ENCODE measurements at places on chromosomes 16 and 17.

DNA sequence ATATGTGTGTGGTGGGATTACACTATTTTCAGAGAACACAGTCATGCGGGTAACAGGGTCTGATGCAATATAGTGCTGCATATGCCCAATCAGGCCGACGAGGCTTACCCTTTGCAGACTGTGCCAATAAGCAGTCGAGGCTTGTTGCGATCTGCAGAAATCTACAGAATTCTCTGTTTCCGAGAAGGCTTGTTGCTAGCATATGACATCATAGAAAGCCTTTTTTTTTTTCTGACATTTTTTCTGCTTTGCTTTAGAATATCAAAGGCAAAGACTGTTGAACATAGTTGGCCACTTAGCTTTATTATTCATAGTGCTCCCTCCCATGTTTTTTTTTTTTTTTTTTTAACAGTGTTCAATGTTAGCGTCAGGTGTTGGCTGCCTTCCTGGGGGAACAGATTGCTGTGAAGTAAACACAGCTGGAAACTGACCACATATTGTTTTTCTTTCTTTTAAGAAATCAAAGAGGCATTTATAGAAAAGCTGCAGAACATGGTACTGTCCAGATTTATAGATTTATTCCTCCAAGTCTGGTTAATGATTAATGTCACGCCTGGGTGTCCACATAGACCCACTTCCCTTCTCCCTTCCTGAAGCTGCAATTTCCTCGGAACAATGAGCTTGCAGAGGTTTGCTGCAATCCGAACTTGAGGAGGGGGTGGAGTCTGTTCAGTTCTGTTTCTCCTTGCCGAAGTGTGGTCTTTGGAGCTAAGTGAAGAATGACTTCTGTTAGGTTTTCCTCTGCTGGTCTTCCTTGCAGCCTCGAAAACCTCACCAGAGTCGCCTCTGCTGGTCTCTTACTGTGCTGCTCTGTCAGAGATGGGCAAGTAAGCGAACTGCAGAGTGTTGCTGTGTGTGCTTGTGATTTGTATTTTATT lies 87.3 kb downstream of the MAP2K6 start:
- no peak for DNase-seq

DNA sequence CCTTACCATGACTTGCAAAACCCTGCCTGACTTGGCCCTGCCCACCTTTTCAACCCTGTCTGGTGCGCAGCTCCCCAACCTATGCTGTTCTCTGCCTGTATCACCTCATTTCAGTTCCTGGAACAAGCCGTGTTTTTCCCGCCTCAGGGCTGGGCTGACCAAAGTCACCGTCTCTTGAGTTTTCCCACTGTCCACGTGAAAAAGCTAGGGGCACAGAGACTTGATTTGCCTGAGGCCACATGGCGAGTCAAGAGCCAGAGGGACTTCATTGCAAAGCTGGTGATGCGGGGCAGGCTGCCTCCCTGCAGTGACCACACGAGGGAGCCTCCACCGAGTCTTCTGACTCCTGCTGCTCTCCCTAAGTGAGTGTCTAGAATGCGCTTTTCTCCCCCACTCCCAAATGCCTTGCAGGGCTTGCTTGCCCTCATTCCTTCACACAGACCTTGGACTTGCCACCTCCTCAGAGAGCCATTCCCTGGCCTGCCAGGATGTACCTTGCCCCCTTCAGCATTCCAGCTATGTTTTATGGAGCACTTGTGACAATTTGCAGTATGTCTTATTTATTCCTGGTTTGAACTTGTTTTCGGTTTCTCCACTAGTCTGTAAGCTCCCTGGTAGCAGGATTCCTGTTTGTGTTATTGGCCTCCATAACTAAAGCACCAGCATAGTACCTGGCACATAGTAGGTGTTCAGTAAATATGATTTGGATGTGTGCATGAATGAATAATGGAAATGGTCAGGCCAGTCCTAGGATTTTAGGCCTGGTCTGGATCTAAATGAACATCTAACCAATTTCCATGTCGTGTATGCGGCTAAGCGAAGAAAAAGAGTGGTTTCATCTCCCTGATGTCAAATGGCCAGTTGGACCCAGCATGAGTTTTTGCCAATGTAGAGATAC lies 252.3 kb downstream of the SNX29 start:
- no peak for DNase-seq

DNA sequence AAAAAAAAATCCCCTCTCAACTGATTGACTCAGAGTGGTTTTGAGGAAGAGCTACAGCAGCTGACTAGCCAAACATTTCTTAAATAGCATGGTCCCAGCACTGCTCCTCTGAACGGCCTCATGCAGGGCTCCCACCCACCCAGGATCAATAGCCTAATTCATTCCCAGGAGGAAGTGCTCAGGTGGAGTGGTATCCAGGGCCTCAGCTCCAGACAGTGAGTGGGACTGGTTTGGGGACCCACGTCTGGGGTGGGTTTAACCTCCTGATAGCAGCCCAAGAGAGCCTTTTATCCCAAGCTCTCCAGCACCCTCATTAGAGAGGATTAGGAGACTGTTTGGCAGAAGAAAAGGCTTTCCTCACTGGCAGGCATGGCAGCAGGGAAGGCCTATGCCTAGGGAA lies 68.5 kb upstream of the CDH5 start:
- DNase-seq, result no peak

DNA sequence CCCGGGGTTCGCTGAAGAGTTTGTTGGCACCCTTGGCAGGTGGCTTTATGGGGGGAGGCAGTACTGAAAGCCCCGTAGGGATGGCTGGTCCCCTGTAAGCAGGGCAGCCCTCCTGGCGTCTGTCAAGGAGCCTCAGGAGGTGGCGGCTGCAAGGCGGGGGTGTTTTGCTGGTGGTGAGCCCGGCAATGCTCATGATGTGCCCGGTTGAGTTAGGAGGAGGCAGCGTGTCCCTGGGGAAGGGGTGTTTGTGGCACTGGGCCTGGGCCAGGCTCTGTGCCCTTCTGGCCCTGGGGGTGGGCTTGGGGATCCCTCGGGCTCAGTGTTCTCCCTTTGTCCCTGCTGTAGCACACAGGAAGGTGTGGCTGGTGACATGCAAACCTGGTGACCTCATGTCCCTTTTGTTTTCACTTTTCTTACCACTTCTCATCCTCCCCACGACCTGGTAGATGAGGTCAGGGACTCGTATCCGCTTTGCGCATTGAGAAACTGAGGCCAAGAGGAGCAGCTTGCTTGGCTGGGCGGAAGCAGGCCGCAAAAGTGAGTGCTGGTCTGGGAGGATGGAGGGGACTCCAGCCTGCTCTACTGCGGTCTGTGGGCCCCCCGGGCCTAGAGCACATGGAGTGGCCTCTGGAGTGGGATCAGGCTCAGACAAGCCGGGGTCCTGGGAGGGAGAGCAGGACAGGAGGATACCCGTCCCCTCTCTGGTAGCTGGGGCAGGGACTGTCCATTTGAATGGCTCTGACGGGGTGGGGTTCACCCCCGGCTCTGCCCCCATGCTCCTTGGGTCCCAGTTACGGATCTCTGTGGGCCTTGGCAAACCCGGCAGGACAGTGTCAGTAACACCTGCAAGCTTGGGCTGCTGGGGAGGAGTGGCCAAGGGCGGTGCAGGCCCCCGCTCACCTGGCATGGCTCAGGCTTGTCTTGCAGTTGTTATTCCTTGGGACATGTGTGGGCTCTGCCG lies 2.2 kb downstream of the SNN start:
- DNase-seq, result no peak

DNA sequence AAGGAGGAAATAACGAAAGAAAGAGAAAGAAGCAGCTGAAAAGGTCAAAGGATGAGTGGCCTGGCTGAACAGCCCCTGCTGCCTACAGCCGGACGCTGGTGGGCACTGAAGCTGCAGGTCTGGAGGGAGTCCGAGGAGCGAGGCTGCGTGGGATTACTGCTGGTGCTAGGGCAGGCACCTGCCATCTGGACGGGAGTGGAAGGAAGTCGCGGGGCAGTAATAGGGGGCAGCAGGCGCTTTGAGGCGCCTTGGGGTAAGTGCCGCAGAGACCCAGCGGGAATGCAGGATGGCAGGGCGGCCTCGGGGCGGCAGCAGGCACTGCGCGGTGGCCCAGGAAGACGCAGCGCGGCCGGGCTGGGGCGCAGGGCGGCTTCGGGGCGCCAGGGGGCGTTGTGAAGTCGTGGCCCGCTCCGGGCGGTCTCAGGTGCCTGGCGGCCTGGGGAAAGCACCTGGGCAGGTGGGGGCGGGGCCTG lies 303 bp upstream of the SCNN1G start:
- DNase-seq, result no peak

- DNase-seq, result no peak
These were observed 1.2 kb downstream of the HDAC5 start for GRCh38 chr17:44121997-44122815.

DNA sequence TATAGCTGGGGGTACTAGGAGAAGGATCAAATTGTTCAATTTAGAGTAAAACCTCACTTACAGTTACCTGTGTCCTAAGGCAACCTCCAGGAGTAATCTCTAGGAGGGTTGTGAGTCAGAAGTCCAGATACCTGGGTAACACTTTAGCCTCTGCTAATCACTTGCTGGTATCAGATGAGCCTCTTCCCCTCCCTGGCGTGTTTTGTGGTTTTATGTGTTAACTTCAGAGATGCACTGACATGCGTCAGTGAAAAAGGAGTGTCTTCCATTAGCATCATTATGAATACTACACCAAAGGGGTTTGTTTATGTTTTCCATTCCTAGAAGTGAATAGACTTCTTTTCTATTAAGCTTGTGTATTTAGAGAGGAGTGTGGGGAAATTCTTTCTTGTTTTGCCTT lies 208.2 kb downstream of the FTO start:
- DNase-seq, result no peak

DNA sequence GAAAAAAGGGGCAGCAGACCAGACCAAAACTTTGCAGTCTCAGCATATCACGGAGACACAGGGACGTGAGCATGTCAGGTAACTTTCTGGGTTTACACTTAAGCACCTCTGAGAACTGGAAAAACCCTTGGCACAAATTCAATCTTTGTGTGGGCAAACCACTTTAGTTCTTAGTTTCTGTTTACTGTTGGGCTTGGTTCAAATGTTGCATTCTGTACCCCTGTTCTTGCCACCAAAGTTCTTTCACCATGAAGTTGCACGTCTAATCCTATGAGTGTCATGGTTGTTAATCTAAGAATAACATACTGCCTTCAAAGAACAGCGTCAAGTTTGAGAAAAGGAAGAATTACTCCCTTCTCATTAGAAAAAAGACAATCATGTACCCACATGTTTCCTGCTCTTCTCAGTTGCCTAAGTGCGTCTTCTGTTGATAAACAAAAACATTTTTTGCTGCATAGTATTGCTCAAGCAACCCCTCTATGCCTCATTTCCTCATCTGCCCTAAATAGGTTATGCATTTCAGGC lies 11.6 kb downstream of the KRT33A start:
- no peak for DNase-seq

GRCh38 chr16:65725156-65725845 lies 603.4 kb upstream of the CDH11 start:
- peak; percentile 19 for DNase-seq

- DNase-seq, result no peak
These were observed 122.4 kb upstream of the NUDT7 start for GRCh38 chr16:77599793-77600415.

- no peak for DNase-seq
These were observed 2.2 kb downstream of the IRX3 start for GRCh38 chr16:54284319-54284930.

GRCh38 chr17:38980490-38981217 lies 13.5 kb upstream of the FBXO47 start:
- DNase-seq, result no peak

DNA sequence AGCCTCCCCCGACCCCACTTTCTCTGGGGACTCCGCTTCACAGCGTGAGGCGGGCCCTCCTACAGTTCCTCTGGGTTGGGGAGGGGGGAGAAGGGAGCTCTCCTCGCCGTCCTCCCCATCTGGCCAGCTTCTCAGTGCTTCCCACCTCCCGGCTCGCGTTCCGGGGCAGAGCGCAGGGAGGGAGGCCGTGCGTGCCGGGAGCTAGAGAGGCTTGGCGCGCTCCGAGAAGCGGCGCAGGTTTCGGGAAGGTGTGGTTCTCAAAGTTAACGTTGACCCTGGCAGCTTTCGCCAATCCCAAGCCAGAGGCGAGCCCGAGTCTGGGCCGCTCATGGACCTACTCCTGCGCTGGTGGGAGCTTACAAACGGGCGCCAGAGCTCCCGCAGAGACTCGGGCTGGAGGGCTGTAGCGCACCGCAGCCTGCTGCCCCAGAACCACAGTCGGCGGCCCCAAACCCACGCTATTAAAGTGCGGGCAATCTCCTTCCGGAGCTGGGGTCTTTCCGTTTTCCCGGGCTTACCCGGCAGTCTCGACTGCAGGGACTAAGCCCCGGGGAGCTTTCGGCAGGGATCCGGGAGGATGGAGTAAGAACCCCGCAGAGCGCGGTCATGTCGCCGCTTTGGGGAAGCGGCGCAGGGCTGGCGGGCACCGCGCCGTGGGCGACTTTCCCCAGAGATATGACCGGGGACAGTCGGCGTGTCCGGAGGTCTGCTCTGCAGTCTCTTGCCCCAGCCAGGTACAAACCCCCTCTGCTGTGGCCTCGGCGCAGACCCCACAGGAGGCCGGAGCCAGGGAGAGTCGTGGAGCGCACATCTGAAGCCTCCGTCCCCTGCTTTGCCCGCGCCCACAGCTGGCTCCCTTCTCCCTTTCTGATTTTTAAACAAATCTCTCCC lies 787 bp downstream of the CDH11 start:
- no peak for DNase-seq

GRCh38 chr16:65532258-65532657 lies 410.4 kb upstream of the CDH11 start:
- no peak for DNase-seq

- DNase-seq, result no peak
These were observed 70.3 kb downstream of the RAI1 start for GRCh38 chr17:17751489-17752088.

- no peak for DNase-seq
These were observed 259.0 kb upstream of the MYOCD start for GRCh38 chr17:12406623-12407215.

DNA sequence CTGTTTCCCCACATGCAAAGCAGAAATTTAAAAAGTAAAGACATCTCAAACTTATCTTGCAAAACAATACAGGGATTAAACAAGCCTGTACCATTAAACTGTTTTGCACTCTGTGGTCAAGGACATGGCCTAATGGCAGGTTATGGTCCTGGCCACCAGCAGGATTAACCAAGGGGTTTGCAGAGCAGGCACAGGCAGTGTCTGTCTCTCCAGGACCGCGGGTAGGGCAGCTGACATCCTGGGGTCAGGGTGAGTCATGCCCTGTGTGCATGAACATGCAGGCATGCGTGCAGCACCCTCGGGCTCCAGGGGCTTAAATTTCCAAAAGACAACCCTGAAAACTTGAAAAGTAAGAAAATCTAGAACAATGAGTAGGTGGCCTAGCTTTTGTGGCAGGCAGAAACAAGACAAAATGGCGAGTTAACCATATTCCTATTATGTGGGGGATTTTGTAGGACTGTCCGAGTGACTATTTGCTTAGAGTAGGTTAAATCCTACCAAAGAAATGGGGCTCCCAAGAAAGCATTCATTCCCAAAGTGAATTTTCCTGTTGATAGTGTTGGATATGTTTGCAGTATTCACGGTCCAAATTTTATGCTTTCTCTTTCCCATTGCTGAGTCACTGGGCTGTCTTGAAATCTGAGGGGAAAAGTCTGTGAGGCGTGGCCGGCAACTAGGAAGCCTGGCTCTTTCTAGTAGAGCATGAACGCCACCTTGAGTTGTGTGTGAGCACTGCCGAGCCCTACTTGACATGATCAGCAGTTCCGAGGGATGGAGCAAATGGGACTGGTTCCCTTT lies 158.4 kb upstream of the FAM20A start:
- peak; percentile 65 for DNase-seq

- no peak for DNase-seq
These were observed 39.9 kb upstream of the BCO1 start for GRCh38 chr16:81198635-81199034.

GRCh38 chr17:36594626-36595401 lies 3.1 kb downstream of the DHRS11 start:
- DNase-seq, result no peak
